Stimulated activated CD8-positive, alpha-beta memory T cell treated with anti-CD3 and anti-CD28 coated beads, Interleukin-2, amount 100 ng/mL, for 1 hour (primary cell): ENCODE measurements at places on chromosomes 6 and 20.

DNA sequence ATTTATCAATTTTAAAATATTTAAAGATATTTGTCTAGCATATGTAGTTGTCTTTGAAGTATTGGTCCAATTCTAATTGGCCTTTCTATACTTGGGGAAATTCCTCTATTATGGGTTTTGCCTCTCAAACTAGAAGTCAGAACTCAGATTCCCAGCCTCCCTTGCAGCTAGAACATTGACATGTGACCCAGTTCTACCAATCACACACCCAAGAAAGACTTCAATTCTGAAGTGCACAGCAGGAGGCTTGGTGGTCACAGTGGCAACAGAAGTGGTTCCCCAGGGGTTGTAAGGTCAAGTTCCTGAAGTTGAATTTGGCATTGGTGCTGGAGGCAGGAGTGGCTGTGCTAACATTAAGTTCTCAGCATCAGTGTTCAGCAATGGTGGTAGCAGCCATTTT, 14.8 kb upstream of the FKBP5 start:
- DNase-seq = no peak

DNA sequence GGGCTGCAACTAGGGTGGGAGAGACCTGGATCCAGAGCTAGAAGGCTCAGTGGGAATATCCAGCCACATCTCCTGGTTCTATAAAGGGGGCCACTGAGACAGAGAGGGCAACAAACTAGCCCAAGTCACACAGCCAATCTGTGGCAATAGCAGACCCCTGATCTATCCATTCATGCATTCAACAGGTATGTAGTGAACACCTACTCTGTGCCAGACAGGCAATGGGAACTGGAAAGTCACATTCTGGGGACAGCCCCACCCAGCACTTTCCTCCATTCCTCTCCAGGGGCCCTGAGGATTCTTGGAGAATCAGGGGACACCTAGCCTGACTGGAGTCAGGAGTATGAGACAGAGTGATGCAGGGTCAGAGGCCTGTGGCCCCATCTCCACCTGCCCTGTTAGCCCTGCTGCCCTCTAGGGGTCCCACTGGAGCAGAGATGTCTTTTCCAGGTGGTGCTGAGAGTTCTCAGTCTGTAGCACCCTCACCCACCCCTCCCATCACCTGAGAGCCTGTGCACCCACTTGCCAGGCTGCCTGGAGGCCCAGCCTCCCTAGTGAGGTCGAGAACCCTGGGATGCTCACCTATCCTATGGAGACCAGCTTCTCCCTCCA, 13.6 kb downstream of the BPIFA2 start:
- no peak for DNase-seq

- no peak for DNase-seq
Measured at GRCh38 chr6:154605178-154605881, 94.8 kb upstream of the CNKSR3 start.

GRCh38 chr6:98678481-98678880, 155.9 kb upstream of the POU3F2 start:
- DNase-seq = no peak

GRCh38 chr6:32370505-32370904, 1.2 kb downstream of the TSBP1 start:
- DNase-seq = no peak

- DNase-seq = no peak
Measured at GRCh38 chr6:85421972-85422371, 27.9 kb upstream of the NT5E start.

GRCh38 chr20:47724396-47724795, 60.9 kb downstream of the SULF2 start:
- DNase-seq = no peak
